ENCODE measurements at places on chromosomes 3 and 15.

DNA sequence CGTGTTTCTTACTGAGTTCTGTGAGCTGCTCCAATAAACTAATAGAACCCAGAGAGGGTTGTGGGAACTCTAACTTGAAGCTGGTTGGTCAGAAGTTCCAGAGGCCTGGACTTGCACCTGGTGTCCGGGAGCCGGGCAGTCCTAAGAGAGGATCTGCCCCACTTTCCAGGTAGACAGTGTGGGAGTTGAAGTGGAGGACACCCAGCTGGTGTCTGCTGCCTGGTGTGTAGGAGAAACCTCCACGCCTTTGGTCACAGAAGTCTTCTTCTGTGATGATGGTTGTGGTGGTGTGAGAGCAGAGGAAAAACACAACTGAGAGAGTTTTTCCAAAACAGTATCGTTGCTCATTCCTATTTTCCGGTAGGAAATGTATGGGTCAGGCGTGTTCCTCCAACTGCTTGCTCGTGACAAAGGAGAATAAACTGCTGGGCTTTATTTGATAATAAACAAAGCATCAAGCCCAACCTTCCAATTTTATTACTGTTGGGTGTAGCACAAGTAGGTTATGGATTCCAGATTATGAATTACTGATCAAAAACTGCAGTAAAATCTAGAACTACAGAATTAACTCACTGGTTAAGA is 137.0 kb downstream of the KLF13 start:
- DNase-seq = no peak

DNA sequence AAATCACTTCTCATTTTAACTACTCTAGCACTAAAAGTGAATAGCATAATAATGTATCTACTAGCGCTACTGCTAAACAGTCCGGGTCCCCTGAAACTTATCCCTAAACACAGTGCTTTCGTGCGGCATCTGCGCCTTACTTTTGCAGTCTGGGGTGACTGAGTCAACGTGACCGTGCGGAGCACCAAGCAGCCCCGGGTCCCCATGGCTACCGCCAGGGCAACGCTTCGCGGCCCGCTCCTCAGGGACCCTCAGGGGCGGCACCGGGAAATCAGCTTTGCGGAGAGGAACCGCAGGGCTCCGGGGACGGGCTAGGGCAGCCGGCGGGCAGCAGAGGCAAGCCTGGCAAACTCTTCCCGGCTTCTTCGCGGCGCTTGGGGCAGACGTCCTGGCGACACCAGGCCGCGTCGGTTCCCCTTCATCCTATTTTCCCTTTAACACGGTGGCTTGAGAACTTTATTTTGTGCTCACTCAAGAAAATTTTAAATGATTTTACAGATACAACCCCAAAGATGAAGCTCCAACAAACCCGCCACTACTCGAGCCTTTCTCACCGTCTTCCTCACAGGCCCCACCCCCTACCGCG is 757 bp upstream of the DIPK2A start:
- peak; percentile 31 for DNase-seq

- DNase-seq = no peak
Observed at GRCh38 chr3:5252131-5252530, 64.6 kb downstream of the EDEM1 start.

DNA sequence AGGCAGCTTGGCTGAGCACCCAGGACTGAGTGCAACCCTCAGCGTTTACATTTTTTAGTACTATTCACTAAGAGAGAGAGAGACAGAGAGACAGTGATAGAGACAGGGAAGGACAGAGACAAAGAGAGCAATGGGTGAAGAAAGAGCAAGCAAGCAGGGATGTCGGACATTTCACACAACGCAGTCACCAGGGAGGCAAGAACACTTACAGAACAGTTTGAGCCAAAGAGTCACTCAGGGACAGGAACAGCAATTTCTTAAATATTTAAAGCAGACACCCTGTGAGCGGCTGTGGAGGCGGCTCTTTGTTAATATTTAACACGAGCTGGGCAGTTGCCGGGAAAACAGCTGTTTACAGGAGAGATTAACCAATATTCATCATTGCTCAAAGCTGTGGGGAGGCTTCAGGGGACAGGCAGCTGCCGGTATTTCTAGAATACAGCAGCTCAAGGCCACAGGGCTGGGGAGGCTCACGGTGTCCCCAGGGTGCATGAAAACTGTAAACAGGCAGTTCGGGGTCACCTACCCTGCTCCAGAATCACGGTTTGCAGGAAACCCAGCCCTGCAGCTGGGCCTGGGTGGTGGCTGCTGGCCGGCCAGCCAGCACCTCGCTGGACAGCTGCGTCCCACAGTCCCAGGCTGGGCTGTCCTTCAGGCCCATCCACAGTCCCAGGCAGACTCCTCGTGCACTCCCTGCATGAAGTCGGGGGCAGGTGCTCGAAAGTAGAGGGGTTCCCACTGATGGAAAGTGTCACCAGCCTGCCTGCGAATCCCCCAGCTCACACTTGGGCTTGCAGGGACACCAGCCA is 38.8 kb upstream of the PCSK6 start:
- no peak for DNase-seq

DNA sequence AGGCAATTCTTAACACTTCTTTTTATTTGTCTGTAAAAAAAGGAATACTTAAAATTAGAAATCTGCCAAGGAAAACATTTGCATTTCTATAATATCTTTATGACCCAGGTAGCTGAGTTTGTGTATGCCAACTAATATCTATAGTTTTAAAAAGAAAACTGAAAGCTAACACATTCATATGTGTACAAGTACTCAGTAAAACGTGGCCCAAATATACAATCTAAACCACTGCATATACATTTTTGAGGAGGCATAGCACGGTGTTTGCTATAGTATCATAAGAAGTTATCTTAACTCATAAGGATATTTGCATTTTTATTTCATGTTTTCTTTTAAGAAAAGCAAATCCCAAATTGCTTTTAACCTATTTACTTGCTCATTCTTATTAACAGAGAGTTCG is 172.7 kb downstream of the ZBTB20 start:
- no peak for DNase-seq

DNA sequence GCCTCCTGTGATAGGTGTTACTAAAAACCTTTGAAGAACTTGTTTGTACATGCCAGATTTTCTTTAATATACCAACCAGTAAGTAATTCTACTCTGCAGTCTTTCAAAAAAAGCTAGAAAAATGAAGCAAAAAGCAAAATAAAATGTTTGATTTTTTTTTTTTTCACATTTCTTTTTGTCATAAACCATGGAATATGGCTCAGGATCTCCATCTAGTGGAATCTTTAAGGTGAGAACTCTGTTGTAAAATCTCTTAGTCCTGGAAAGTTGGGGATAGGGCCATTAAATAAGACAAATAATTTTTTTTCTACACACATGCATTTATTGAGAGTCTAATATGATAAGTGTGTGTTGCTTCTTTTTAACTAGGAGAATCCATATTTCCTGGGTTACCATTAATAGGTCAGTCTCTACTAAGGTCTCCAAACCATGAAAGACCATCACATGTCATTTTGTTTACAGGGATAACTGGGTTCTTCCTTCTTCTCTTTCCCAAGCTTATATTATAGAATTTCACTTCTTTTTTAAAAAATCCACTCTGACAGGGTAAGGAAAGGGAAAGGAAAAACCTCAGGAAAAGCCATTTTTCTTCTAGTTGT is 84.6 kb downstream of the SLC9A9 start:
- no peak for DNase-seq

DNA sequence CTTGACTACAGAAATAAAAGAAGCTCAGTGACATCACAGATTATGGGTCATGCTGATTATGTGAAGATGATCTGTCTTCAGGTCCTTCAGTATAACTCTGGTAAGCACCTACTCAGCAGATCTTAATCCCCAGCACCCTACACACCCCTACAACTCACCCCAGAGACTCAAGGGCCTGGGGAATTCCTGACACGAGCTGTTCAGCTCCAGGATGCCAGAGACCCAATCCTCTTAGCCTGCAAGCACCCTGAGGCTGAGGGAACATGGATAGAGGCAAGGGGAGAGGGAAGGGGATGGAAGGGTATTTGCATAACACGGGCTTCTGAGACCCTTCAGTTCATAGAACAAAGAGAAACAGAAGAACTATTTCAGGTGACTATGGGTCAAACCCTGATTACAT is 13.0 kb downstream of the GLB1 start:
- no peak for DNase-seq

DNA sequence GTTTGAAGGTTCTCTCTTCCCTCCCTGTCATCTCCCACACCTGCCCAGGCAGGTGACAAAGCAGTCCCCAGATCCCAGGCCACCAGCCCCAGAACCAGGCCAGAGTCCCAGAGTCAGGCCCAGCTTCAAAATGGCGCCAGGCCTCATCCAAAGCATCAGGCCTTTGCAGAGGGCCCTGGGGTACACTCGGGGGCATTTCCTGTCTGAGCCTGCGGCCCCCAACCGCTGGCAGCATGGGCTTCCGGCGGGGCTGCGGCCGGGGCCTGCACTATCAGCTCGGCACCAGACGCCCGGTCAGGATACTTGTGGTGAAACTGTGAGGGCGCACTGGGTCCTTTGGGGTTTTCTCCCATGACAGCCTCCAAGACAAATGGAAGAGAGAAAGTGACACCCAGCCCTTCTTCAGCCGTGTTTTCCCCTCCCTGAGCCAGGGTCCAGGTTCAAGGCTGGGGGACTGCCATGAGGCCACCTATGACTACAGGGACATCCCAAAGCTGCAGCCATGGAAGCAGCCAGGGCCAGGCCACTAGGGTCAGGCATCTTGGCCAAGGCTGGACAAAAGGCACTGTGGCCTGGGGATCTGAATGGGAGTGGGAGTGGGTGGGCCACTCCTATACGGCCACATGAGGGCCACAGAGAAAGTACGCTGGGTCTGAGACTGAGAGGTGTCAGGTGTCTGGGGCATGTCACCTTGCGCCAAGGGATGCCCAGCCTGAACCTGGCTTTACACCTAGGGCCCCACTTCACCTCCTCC is 33.9 kb downstream of the RPN1 start:
- DNase-seq = no peak

DNA sequence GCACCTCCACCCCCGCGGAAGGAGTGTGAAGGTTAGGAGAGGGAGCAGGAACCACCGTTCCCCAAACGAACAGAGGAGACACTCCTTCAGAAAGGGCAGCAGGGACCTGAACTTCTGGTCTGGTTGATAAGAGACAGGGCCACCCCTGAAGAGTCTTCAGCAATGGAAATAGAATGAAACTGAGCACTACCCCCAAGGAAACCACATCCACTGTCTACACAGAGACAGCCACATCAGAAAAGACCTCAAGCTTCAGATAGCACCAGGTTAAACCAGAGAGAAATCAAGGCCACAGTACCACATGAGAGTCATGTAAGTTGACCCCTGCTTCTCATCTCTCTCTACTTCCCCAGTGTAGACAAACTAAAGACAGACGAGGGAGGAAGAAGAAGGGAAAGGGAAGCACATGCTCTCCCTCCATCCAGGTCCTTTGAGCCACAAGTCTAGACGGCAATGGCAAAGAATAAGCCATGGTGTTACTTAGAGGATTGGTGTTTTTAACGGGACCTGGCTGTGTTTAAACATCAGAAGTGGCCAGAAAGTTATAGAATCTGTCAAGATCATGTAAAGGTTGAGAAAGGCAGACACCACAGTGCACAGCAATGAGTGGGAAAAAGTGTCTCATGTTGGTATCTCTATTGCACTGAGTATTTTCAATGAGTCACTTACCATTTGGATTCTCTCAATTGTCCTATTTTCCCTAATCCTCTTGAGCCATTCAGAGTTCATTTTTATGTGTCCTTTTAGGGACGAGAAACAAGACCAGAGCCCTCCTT is 31.4 kb upstream of the CTNNB1 start:
- no peak for DNase-seq

GRCh38 chr15:70056091-70056680 is 41.5 kb downstream of the TLE3 start:
- DNase-seq = no peak

- DNase-seq = no peak
Observed at GRCh38 chr3:56005196-56005805, 463.0 kb downstream of the ERC2 start.

- no peak for DNase-seq
Observed at GRCh38 chr15:75578173-75578947, 755 bp downstream of the PTPN9 start.

- DNase-seq = no peak
Observed at GRCh38 chr3:105456017-105456416, 89.3 kb downstream of the ALCAM start.

GRCh38 chr3:127196466-127197299 is 3.8 kb downstream of the PRR23E start:
- DNase-seq = no peak

- DNase-seq = no peak
Observed at GRCh38 chr15:65404186-65404872, 18.4 kb downstream of the IGDCC4 start.

DNA sequence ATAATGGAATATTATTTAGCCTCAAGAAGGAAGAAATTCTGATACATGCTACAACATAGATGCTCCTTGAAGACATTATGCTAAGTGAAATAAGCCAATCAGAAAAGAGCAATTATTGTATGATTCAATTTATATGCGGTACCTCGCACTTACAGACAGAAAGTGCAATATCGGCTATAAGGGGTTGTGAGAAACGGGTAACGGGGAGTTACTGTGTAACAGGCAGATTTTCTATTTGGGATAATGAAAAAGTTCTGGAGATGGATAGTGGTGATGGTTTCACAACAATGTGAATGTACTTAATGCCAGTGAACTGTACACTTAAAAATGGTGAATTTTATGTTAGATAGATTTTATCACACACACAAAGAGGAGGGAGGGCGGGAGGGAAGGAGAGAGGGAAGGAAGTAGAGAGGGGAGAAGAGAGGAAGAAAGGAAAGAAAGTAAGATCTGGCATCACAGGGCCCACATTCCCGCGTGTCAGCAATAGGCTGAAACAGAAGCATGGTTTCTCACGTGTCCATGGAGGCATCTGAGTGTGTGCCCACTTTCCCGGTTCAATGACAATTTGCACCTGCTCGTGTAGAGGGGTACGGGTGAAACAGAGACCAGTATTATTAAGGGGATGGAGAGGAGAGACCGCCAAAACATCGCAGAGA is 700 bp upstream of the BLM start:
- DNase-seq = no peak

GRCh38 chr3:13976469-13976868 is 96.6 kb upstream of the WNT7A start:
- no peak for DNase-seq

DNA sequence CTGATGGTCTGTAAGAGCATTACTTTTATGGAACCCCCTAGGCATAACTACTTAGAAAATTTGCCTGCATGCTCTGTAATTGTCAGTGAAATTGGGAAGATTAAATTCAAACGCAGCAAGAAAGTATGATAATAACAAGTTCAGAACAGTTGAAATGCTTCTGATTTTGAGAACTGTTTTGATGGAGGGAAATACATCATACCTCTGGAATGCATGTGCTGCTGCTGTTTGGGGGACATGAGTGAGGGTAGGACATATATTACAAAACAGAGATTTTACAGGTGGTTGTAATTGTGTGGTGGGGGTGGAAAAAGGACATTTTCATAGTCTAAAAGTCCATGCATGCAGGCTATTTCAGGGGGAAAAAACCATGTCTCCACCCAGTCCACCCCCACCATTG is 135.0 kb upstream of the DPH6 start:
- DNase-seq = no peak

DNA sequence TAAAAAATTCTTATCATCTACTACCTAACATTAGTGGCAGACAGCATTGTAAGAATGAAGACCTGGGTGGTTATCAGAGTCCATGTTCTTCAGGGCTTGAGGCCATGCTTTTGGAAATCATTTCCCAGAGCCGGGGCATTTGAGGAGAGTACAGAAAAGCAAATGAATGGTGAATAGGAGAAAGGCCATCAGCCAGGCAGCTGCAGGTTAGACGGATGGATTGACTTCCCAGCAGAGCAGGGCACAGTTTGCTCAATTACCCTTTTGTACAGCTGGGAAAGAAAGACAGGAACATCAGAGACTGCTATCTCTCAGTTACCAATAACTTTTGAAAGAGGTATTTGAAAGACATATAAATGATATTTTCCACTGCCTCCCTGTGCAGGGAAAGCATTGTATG is 135.6 kb downstream of the ALCAM start:
- DNase-seq = no peak

GRCh38 chr3:4447295-4447999 is 19.6 kb downstream of the SUMF1 start:
- no peak for DNase-seq

Data from central memory CD8-positive, alpha-beta T cell (primary cell).